ENCODE measurements at places on chromosomes 16 and 17. TPM values are rescaled to one million over a fixed set of nuclear protein-coding genes. Genes with fewer than 3 reads are reported as not detected.

- no peak for DNase-seq
Observed at GRCh38 chr16:583815-584591, 5.9 kb upstream of the RAB40C start.

GRCh38 chr16:73163238-73163815, 115.4 kb upstream of the ZFHX3 start:
- no peak for DNase-seq

DNA sequence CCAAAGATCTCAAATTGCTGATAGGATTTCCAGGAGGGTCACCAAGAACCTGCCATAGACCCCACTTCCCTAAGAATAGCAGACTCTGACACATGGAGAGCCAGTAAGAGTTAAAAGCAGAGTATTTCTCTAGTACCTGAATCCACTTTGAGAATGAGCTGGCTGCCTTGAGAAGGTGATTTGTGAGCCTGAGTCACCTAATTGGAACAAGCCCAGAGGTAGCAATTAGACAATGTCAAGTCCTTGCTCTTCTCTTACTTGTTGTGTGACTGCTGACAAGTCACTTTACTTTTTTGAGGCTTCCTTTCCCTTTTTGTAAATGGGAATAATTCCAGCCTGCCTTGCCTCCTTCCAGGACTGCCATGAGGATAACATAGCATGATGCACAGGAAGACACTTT, 76.1 kb upstream of the ASIC2 start:
- no peak for DNase-seq

ZNF232 gene
- total RNA-seq: 4.6 TPM

GRCh38 chr16:824194-824593, 23.7 kb upstream of the GNG13 start:
- no peak for DNase-seq

- DNase-seq: no peak
Observed at GRCh38 chr17:29133121-29133713, 47.0 kb downstream of the MYO18A start.

DNA sequence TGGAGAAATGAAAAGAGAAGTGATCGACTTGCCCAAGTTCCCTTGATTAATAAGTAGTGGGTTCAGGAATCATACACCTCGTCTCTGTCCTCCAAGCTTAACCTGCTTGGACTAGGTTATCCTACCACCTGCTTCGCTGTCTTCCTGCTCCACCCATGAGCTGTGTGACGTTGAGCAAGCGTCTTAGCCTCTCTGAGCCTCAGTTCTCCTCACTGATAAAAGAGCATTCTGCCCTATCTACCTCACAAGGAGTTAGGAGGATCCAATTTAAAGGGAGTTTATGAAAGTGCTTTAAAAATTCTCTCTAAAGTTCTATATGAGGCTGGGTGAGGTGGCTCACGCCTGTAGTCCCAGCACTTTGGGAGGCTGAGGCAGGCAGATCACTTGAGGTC, 9.5 kb upstream of the BHLHA9 start:
- no peak for DNase-seq

PRMT7 gene
- total RNA-seq: 35.7 TPM

DNA sequence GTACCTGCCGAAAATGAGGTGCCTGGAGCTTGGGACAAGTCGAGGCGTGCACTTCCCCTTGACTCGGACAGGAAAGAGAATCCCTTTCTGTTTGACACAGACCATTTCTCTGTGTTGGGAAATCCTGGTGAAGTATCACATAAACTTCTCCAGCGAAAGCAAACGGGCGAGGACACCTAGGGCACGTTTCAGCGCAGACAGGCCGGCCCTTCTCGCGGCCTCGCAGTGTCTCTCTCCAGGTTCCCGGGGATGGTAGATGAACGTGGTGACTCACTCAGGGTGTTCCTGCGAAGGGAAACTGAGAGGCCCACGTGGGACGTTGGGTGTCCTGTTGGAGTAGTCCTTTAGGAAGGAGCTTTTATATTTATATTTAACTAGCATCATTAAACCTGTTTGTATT, 36.3 kb upstream of the ZNF750 start:
- DNase-seq: no peak

IL21R gene
- total RNA-seq: 0.22 TPM

DNA sequence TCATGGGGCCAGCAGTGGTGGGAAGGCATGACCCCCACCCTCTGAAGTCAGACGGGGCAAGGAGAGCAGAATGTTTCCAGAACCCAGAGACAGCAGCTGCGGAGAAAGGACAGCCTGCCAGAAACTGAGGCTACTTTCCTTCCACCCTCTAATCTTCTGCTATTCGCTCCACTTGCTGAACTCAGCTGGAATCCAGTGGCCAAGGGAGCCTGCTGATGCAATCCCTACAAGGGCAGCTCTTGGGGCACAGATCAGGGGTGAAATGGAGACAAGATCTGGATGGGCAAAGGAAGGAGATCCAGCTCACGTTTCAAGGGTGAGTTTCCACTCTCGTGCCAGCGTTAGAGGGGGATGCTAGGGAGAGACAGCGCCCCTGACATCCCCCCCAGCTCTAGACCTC, 479.1 kb downstream of the SLC39A11 start:
- DNase-seq: no peak

DNA sequence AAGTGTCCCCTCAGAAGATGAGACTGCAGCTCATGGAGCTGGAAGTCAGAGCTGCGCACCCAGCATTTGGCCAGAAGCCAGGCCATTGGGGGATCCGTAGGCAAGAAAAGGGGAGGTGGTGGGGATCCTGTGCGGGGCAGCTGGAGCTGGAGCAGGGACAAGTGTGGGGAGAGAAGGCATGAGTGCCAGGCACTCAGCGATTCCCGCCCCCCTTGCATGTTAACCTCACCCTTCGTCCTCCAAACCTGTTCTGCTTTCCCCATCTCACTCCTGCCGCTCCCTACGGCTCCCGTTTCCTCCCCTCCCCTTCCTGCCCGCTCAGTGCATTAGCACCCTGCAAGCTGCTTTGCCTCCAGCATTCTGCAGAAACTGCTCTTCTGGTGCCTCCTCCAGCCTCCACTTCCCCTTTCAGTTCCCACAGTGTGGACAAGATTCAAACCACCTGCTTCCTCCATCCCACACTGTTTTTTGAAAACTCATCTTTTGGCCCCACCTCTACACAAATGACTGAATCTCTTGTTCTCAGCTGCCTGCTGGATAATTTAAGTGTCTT, 5.6 kb downstream of the ALOX15 start:
- DNase-seq: no peak

SLC35G6 gene
- not detected for total RNA-seq

DNA sequence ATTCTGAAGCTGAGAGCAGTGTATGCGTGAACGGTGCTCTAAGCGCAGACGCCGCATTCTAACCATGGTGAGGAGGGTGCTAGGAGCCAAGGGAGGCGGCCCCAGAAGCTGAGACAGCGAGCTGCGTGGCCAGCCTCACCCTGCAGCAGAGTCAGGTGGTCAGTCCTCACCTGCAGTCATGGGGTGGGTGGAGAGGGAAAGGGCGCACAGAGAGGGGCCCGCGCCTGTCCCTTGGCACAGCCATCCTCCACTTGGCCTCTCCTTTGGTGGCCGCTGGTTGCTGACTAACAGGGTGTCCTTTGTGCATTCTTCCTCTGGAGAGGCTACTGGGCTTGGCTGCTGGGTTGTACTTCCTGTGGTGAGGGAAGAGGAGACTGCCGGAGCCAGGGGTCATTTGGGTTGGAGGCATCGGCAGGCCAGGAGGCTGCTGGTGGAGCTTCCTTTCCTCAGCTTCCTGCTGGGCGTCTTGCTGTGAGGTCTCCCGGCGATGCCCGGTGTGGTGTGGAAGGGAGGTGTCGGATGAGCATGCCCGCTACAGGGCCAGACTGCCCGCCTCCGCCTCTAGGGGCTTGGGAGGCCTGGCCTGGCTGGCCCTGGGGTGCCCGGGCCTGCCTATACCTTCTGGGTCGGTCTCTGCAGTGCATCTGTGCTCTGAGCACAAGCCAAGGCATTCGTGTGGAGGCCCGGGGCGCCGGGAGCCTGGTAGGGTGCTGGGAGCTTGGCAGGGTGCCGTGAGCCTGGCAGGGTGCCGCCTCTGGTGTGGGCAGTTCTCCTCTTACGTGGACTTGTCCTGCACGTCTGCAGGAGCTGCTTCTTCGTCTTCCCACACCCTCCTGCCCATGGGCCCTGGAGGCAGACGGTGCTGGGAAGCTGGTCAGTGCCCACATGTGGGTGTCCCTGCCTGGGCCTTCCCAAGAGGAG, 17.4 kb downstream of the RNF213 start:
- no peak for DNase-seq

ASPHD1 gene
- total RNA-seq: 0.67 TPM

DNA sequence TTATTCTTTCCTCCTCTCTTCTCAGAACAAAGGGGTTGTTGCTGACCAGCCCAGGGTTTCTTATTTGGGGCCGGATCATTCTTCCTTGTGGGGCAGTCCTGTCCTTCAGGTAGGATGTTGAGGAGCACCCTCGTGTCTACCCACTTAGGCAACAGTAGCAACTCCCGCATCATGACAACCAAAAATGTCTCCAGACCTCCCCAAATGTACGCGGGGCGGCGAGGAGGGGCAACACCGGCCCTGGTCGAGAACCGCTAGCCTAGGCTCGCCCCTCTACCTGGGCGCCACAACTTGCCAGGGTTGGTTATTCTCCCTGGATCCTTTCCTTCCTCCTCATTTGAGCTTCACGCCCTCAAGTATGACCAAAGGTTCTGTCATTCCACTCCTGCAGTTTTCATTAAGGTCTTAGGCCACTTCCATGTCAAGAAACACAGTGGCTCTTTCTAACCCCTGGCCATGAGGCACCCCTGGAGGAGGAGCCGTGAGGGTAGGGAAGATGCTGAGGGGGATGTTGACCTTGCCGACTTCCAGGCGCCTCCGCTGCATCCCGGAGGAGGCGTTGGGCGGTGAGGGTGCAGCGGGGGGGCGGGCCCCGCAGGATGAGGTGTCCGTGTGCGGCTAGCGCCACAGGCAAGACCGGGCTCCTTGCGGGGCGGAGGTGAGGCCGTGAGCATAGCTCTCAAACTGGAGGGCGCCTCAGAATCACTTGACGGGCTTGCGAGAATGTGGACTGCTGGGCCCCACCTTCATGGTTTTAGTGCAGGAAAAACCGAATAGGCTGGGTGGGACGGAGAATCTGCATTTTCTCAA, 712 bp upstream of the SPECC1 start:
- no peak for DNase-seq

DNA sequence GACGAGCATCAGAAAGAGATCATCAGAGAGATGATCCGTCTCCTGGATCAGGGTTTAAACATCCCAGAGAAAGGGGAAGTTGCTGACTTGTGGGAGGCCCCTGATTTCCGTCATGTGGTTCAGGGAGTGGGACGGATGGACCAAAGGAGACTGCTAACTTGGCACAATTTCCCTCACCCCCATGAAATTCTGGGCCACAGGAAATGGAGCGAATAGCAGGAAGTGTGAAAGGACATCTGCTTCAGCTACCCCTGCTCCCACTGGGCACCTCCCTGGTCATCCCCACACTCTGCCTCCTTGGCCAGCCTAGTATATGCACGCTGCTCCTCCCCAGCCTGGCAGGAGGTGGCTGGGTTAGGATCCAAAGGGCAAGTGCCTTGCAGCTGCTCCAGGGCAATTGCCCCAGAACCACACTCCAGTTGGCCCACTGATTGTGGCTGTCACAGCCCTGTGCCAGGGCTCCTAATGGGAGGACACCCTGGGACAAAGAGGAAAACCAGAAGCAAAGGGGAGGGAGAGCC, 1.3 kb downstream of the ARRB2 start:
- no peak for DNase-seq

- no peak for DNase-seq
Observed at GRCh38 chr17:56165072-56165641, 11.9 kb downstream of the ANKFN1 start.

DNA sequence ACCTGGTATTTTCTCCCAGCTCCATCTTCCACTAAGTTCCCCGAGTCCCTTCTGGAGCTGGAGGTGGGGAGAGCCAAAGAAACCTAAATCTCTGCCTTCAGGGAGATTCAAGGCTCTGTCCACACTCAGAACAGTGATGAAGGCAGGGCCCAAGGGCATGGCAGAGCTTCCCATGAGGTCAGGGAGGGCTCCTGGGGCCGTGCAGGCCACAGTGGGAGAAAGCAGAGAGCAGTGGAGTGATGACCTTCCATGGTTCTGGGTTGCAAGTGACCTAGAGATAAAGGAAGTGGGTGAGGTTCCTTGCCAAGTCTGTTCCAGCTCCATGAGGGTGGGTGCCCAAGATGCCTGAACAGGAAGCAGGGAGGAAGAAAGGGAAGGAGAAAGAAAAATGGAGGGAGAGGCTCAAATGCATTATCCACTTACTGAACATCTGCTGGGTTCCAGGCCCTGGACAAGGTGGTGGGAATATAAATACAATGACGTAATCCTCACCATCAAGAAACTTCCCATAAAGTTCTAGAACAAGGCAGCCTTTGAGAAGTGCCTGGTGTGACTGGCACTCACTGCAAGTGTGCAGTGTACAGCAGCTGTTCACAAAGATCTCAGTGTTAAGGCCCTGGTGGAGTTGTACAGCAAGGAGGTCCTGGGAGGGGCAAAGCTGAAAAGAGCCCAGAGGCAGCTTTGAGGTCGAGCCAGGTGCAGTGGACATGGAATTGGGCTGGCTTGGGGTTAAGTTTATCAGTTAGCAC, 13.3 kb downstream of the TBKBP1 start:
- no peak for DNase-seq

GRCh38 chr16:17126156-17126555, 344.6 kb downstream of the XYLT1 start:
- DNase-seq: no peak

KRTAP4-5 gene
- not detected for total RNA-seq

MLLT6 gene
- total RNA-seq: 77.0 TPM

GRCh38 chr16:52191531-52192134, 355.3 kb downstream of the TOX3 start:
- no peak for DNase-seq

KRTAP1-1 gene
- not detected for total RNA-seq

PRR35 gene
- total RNA-seq: not detected

MMP28 gene
- total RNA-seq: 51.7 TPM

TEX14 gene
- 0.10 TPM for total RNA-seq

ZNF652 gene
- 41.8 TPM for total RNA-seq

IRX3 gene
- total RNA-seq: 1.4 TPM

PRSS22 gene
- not detected for total RNA-seq

DNA sequence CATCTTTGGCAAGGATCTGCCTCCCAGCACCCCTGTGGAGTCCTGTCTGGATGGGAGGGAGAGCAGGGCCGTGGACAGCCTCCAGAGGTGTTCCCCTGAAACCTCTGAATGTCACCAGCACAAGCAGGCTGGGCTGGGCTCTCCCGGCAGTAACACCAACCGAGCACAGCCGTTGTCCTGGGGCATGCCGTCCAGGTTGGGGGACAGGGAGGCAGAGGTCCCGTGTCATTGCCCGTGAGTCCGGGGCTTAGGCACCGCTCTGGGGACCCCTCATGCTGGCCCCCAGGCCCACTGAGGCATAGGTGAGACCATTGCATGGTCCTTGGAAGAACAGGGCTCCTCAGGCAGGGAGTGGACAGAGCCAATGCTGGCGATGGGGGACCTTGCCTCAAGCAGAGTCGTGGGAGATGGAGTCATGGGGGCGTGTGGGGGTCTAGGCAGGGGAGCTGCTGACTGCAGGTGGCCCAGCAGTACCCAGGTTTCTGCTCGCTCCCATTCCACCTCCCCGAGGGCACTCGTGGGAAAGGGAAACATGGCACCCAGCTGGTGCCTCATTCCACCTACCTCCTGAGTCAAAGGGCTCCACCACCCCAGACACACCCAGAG, 17.5 kb downstream of the ENDOV start:
- no peak for DNase-seq

- DNase-seq: peak; percentile 28
Observed at GRCh38 chr16:56956076-56956475, 5.7 kb upstream of the CETP start.
